ENCODE measurements at places on chromosomes 2 and 18.

- no peak for DNase-seq
Observed at GRCh38 chr18:8252371-8252770, 356.9 kb upstream of the RAB12 start.

- DNase-seq: no peak
Observed at GRCh38 chr2:150676747-150677383, 189.4 kb upstream of the RND3 start.

- DNase-seq: no peak
Observed at GRCh38 chr2:59232394-59233165, 991.5 kb upstream of the FANCL start.

DNA sequence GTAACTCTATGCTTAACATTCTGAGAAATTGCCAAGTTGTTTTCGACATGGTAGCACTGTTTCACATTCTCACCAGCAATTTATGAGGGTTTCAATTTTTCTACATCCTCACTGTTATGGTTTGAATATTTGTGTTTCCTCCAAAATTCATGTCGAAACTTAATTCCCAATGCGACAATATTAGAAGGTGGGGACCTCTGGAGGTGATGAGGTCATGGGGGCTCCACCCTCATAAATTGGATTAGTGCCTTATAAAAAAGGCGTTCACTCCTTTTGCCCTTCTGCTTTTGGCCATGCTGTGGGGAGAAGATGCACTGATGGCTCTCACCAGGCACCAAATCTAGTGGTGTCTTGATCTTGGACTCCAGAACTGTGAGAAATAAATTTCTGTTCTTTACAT lies 110.3 kb downstream of the HRH4 start:
- no peak for DNase-seq

- DNase-seq: no peak
Observed at GRCh38 chr2:238243496-238244076, 3.7 kb upstream of the HES6 start.

DNA sequence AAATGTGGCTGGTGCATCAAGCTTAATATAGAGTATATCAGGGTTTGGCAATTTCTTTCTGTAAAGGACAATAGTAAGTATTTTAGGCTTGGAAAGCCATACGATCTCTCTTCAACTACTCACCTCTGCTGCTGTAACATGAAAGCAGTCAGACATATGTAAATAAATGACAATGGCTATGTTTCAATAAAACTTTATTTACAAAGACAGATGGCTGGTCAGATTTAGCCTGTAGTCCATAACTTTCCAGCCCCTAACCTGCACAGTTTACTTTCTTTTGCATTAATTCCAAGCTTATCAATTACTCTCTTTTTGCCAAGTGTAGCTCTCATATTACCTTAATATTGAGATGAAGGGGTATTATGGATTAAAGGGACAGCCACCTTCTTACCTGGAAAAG lies 83.1 kb downstream of the LRATD1 start:
- DNase-seq: no peak

GRCh38 chr2:197191177-197191939 lies 119.2 kb downstream of the ANKRD44 start:
- no peak for DNase-seq

GRCh38 chr18:77448046-77448445 lies 198.4 kb downstream of the GALR1 start:
- no peak for DNase-seq

DNA sequence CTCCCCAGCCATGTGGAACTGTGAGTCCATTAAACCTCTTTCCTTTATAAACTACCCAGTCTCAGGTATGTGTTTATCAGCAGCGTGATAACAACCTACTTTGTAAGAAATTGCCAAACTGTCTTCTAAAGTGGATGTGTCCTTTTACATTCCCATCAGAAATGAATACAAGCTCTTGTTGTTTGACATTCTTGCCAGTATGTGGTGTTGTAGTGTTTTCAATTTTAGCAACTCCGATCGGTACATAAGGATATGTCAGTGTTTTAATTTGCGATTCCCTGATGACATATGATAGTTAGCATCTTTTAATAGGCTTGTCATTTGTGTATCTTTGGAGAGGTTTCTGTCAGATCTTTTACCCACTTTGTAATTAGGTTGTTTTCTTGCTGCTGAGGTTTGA lies 1156.3 kb upstream of the CRIM1 start:
- DNase-seq: no peak

DNA sequence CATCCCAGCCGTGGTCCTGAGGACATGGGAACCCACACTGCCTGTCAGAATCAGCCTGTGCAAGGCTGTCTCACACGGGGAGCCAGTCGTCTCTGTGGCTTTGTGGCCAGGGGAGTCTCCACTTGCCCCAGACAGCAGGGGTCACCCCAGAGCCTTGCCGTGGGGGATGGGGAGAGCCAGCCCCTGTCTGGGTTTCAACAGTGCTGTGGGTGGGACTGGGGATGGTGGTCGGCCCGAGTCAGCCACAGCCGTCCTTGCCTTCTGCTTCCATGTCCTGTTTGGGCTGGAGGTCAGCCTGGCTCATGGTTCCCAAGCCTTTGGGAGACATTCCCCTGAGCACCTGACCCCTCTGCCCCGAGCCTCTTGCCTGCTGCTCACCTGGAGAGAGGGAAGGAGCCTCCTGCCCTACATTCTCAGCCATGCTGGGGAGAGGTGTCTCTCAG lies 19.6 kb downstream of the GPR35 start:
- no peak for DNase-seq

GRCh38 chr2:135279209-135279608 lies 227.1 kb downstream of the RAB3GAP1 start:
- DNase-seq: no peak

DNA sequence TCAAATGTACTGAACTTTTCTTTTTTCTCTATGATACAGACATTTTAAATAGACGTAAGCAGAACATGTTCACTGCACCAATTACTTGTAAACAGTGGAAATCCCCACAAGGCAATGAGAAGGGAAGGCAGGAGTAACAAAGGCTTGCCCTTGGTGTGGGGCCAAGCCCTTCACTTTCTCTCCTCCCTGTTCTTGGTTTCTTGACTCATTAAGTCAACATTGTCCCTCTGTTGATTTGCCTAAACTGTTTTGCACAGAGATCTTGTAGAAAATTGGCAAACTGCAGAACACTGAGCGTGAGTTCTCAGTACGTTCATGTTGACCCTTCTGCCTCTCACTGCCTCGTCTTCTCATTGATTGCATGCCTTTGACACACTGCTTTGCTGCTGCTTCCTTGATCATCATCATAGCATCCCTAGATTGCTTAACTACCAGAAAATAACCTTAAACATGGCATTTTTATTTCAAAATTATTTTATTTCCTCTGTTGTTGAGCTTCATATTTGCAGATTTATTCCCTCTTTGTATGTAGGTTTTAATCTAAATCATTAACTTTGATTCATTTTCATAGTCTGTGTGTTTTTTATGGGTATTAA lies 257.7 kb downstream of the PTGR3 start:
- DNase-seq: no peak
